ENCODE measurements at places on chromosomes 3 and 15.
A peak's percentile ranks its signal among the peaks of the same experiment; 100 is the strongest.

GRCh38 chr15:34182942-34183341 lies 27.0 kb downstream of the KATNBL1 start:
- DNase-seq, result no peak

GRCh38 chr15:40229316-40229715 lies 9.5 kb upstream of the PAK6 start:
- DNase-seq, result no peak

- no peak for DNase-seq
Observed at GRCh38 chr15:64163659-64164362, 989 bp upstream of the PPIB start.

GRCh38 chr3:52533623-52534280 lies at the start of gene NT5DC2:
TSS of gene NT5DC2 (minus strand) at chr3:52533857. CDS start at chr3:52533737, 120 bp downstream.
- DNase-seq, result peak; percentile 59

DNA sequence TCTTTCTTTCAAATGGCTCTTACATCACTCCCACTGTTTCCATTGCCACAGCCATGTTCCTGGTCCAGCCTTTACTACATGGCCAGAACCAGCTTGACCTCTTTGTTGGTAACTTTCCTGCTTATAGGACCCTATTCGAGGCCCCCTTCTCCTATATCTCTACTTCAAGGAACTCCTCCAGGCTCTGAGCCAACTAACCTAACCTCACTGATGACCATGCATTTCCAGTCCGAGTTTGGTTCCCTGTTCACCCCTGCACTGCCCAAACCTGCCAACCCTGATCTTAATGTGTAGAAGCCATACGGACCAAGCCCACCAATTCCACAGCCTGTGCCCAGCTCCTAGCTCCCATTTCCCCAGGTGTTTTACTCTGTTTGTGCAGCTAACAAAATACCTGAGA lies 38.4 kb upstream of the TIPARP start:
- no peak for DNase-seq

DNA sequence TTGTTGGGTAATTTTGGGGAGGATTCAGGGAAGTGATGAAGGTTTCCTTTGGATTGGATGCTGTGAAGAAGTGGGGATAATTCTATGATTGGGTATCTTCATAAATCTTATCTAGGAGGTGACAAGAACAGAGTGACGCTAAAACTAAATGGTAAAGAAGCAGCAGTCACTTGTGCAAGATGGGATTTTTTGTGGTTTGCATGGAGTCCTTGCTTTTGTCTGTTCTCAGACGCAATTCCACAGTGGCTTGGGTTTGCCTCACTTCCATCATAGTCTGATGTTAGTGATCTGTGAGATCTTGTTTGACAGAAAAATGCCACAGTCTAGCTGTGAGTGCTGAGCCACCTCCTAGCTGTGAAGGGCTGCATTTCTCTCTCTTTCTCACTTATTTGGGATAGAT lies 26.9 kb downstream of the GTF2E1 start:
- no peak for DNase-seq

DNA sequence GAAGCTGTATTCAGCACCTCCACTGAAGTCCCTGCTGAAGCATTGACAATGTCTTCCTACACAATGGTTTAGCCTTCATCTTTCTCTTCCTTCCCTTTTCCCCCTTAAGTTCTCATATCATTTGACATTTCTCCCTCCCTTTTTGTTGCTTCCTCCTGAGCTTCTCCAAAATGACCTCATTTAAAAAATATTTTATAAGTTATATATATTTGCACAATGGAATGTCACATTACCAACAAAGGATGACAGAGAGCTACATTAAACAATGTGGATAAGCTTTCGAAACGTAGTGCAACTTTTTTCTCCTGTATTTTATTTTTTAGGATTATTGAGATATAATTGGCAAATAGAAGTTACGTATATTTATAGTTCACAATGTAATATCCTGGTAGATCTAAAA lies 13.2 kb upstream of the DLG1 start:
- no peak for DNase-seq

GRCh38 chr3:194396859-194397756 lies 2.0 kb downstream of the GP5 start:
- DNase-seq, result peak; percentile 16

DNA sequence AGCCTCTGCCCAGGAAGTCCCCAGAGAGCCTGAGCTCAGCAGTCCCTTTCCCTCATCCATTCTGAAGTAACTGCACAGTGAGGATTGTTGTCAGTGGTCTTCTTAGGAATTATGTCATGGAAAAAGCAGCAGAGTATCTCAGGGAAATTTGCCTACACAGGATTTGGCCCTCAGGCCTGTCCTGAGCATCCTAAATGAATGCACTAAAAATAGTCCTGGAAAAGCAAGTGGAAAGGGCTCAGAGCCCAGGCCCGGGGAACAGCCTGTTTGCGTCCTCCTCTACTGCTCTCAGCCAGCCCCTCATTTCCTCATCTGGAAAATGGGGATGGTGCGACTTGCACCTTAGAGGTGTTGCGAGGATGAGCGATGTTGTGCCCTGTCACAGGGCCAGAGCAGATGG lies 21.6 kb downstream of the LYSMD4 start:
- DNase-seq, result no peak

DNA sequence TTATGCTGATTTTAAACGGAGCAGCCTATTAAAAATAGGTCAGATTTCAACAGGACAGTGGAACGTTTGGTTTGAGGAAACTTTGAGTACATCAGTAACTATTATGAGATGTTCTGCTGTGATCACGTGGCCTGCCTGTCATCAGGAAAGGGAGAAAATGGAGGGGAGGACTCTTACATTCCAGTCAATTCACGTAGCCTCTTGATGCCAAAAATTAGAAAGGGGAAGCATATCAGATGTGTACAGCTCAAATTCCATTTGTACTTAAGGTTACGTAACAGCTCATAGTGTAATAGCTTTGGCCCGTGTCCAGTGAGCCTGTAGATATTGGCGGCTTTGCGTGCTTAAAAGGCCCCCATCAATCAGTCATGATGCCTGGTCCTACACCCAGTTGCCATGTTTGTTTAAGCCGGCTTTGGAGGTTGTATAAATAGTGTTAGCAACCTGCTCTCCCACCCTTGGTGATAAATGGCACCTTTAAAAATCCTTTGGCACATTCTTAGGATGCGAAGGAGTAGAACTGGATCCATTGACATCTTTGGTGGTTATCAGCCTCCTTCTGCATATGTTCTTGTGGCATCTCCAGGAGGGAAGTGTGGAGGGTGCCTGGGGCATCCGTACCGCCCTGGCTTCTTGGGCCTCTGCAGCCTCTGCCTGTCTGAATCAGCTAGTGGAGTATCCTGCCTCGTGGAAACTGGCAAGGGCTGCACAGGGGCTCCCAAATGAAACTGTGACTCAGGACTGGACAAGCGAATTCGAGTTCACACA lies 163.9 kb downstream of the THSD4 start:
- DNase-seq, result no peak

- no peak for DNase-seq
Observed at GRCh38 chr15:29773000-29773399, 49.3 kb downstream of the TJP1 start.

DNA sequence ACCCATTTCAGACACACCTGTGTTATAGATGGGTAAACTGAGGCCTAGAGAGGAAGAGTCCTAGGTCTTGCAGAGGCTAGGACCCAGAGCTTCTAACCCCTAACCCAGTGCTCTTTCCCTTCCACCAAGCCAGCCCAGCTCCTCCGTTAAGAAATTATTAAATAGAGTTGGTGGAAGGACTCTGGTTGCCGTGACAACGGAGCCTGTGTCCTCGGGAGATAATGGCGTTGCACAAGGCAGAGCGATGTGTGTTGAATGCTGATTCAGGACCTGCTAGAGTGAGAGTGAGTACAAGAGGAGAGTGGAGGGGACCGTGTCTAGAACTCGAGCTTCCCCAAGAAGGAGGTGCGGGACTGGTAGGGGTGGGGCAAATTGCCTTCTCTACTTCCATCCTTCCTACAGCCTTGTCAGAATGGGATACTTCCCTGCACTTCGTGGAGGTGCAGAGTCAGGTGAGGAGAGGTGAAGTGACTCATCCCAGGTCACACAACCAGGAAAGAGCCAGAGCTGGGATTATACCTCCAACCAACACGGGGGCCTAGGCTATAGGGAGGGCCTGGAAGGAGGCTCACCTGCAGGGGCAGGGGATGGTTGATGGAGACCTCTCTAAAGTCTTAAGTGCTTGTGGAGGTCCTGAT lies 8.6 kb downstream of the SLC6A1 start:
- DNase-seq, result no peak

DNA sequence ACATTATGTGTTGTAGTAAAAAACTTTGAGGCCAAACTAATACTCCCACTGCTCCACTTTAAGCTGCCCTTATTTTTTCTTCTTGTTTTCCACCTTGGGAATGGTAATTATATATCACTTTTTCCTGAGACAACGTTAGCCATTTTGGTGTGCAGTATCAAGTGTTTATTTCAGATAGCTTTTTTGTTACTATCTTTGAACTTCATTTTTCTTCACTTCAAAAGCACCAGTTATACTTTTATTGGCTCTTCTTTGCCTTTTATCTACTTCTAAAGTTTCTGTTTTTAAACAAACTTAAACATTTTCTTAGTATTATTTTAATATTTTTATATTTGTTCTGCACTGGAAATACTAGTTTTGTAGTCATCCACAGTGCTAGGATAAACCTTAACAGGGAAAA lies 6.5 kb downstream of the TOPAZ1 start:
- DNase-seq, result no peak

DNA sequence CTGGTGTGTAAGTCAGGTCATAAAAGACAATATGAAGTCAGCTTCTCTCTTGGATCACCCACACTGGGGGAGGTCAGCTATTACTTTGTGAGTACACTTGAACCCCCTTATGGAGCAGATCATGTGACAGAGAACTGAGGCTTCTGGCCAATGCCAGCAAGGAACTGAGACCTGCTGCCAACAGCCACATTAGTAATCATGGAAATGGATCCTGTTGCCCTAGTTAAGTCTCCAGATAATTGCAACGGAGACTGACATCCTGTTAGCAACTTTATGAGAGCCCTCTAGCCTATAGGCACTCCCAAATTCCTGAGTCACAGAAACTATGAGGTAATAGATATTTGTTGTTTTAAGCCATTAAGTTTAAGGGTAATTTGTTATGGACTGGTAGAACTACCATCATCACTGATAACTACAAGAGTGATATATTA lies 110.4 kb upstream of the GMNC start:
- no peak for DNase-seq

DNA sequence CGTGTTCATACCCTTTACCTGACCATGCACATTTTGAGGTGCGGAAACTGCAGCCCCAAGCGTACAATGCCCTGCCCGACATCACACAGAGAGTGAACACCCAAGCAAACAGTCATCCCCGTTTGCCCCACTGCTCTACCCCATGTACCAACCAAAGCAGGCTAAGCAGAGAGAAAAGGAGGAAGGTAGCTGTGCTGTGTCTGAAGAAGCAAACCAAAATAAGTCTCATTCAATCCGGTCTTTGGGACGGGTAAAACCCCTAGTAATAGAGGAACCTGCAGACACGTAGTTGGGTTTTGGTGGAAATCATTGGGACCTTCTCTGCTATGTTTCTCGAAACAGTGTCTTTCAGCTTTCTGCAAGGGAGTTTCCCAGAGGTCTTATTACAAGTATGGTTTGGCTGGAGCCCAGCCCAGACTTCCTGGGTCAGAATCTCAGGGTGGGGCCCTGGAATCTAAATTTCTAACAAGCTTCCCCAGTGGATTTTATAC lies 164.6 kb upstream of the HES1 start:
- DNase-seq, result no peak

DNA sequence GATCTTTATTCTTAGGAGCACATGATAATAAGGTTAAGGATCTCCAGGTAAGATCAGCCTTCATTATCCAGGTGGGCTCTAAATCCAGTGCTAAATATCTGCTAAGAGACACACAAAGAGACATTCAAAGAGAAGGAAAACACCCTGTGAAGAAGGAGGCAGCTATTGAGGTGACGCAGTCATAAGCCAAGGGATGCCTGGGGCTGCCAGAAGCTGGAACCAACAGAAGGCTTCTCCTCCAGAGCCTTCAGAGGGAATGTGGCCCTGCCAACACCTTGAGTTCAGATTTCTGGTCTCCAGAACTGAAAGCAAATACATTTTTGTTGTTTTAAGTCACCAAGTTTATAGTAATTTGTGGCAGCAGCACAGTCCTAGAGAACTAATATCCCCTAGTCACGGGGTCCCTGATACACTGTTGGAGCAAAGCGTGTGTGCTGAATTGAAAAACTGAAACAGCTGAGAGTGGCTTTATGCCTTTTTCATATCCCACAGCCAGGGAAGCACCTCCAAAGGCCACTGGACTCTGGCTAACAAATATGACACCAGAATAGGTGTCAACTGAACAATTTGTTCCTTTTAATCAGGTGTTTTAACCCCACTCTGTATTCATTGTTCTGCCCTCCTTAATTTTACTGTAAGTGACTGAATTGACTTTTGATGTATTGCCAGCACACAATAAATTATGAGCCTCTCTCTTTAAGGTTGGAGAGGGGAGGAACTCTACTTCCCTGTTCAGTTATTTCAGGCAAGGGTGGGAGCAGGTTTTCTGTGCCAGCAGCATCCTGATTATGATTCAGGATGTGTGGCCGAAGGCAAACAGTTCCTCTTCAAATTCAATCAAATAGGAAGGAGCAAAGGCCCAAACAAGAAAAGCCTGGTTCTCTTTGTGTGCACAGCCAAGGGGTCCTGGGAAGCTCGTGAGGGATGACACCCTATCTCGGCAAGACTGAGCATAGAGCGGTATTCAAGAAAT lies 151.8 kb upstream of the HES1 start:
- DNase-seq, result no peak

DNA sequence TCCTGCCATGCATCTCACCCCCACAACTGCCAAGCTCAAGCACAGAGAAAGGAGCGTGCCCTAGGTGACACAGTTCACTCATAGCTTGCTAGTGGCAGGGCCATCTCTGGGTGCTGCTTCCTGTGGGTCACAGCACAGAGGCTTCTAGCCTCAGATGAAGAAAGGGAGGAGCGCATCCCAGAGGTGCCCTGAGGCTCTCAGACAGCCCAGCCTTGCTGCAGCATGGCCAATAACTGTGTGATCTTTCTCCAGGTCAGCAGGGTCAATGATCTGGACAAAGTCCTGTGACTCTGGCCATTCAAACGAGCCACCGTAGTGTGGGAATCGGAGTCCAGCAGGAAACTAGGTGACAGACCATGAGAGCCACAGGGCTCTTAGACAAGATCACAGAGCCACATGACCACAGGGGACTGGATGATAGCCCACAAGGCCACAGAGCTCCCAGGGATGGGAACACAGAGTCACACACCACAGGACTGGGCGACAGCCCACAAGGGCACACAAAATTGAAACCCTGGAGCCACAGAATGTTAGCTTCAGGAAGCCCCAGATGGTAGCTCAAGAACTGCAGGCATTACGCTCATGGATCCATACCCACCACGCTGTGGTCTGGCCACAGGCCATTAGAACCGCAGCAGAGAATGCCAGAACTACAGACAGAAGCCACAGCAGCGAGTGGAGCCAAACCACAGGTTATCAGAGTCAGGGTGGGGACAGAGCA lies 25.9 kb upstream of the GRIP2 start:
- DNase-seq, result no peak

- no peak for DNase-seq
Observed at GRCh38 chr3:159447841-159448240, 540.8 kb upstream of the IL12A start.

DNA sequence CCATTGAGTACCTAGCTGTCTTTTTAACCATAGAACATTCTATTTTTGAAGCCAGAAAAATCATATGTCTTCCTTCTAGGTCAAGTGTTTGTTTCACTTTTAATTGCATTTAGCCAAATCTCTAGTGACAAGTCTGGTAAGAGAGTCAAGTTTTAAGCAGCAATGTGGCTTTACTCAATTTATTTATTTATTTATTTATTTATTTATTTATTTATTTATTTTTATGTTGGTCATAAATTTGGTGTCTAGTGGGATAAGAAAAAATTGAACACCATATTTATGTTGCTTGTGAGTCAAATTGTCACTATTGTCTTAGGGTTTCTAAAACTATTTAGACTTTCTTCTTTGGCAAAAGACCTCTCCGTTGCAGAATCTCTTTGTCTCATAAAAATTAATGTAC lies 174.5 kb upstream of the BCHE start:
- no peak for DNase-seq
